ENCODE measurements at places on chromosomes 1 and 21.
A peak's percentile ranks its signal among the peaks of the same experiment; 100 is the strongest.

GRCh38 chr1:47187231-47187925 is 2.5 kb downstream of the PDZK1IP1 start:
- no peak for DNase-seq

GRCh38 chr1:28437924-28438699 is 67.7 kb upstream of the RCC1 start:
- no peak for DNase-seq

GRCh38 chr1:230825761-230826160 is 42.6 kb downstream of the C1orf198 start:
- DNase-seq, result no peak

GRCh38 chr1:61337037-61337436 is 254.7 kb downstream of the NFIA start:
- DNase-seq, result no peak

GRCh38 chr1:12309783-12310742 is 80.2 kb downstream of the VPS13D start:
- DNase-seq, result no peak

- DNase-seq, result no peak
Observed at GRCh38 chr1:172219966-172220365, 200.5 kb upstream of the C1orf105 start.

DNA sequence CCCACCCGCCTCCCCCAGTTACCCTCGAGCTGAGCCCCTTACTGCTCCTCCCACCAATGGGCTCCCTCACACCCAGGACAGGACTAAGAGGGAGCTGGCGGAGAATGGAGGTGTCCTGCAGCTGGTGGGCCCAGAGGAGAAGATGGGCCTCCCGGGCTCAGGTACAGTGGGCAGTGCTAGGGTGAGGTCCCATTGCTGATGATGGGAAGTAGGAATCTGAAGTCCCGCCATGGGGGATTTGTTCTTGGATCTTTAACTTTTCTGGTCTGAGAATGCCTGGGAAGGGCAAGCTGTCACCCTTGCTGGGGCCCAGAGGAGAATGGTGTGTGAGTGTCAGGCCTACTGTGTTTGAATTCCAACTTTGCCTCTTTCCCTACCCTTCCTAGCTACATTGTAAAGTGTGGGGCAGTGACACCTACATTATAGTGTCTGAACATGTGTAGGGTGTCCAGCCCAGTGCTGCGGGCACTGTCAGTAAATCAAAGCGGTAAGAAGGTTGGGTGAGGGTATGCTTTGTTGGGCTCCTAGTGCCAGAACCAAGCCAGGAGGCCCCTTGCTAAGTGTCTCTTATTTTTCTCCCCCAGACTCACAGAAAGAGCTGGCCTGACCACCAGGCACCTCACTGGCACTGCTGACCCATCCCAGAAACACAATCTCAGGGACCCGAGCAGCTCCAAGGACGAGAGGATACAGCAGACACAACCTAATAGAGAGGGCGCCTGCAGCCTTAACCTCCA is 44.7 kb downstream of the YARS1 start:
- no peak for DNase-seq

GRCh38 chr1:61051443-61051718 is 31.0 kb upstream of the NFIA start:
- no peak for DNase-seq

DNA sequence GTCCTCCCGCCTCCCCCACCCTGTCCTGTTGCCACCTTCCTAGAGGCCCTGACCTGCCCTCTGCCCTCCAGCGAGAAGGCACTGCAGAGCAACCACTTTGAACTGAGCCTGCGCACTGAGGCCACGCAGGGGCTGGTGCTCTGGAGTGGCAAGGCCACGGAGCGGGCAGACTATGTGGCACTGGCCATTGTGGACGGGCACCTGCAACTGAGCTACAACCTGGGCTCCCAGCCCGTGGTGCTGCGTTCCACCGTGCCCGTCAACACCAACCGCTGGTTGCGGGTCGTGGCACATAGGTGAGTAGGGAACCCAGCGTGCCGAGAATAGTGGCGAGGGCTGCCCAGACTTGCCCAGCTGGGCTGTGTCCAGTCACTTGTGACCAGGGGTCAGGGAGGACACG is 20.4 kb downstream of the RNF223 start:
- no peak for DNase-seq

DNA sequence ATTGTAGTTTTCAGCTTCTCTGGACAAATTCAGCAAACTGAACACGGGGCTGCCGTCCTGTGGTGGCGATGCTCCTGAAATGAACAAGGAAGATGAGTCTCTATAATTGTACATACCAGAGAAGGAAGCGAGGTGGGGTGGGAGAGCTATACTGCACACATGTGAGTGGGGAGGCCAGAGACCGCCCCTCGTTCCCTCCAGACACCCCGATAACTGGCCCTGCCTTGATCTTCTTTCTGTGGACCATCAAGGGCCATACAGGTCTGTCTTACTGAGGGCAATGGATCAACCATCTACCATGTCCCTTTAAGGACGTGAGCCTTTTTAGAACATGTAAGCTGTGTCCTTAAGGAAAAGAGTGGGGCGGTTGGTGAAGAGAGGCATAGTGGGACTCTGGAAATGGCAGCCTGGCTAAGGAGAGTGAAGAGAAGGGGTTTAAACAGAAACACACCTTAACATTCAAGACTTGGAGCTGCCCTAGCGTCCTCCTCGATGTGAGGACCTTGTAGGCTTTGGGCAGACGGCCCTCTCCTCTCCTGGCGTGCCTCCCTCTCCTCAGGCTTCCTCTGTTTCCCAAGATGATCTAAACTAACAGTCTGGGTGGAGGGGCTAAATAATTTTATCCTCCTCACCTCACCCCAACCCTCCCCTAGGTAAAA is 5.8 kb downstream of the PLEKHO1 start:
- DNase-seq, result no peak

DNA sequence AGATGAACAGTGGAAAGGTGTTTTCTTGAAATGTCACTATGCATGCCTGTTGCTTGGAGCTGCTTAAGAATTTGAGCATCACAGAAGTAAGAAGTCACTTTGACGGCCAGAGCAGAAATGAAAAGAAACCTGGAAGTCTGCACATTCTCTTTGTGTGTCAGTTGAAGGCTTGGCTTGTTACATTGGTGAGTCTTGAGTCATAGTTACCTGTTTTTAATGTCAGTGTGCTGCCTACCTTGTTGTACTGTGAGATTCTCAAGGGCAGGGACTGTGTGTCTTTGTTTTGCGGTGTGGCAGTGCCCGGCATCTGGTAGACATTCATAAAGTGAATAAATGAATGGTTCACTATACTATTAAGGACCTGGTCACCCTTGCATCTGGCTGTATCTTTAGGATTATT is 9.9 kb downstream of the OTUD3 start:
- DNase-seq, result no peak

DNA sequence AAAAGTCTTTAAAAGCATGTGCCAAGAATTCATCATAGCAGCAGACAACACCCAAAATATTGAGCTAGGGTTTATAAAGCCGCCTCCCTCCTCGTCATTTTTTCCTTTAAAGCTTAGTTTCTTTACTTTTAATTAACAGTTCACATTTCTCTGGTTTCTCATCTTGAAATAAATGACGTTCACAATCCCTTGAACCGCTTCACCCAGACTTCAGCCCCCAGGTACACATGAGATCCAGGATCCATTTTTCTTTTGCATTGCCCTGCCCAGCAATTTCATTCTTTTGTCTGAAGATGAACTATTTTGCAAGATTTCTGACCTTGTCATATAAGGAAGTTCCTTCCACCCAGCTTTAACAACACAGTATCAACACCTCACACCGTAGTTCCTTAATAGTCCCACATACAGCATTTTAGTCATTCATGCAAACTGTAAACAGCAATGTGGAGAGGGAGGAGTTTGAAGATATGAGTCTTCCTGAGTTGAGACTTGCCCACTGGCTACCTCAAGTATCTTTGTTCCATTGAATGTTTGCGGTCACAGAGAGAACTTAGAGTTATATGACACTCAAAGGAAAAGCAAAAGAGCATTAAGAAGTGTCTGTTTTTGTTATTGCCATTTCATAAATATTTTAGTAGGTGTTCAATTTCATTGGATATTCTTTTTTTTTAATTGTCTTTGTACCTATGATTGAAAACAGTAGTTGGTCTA is 35.3 kb upstream of the CACYBP start:
- no peak for DNase-seq

DNA sequence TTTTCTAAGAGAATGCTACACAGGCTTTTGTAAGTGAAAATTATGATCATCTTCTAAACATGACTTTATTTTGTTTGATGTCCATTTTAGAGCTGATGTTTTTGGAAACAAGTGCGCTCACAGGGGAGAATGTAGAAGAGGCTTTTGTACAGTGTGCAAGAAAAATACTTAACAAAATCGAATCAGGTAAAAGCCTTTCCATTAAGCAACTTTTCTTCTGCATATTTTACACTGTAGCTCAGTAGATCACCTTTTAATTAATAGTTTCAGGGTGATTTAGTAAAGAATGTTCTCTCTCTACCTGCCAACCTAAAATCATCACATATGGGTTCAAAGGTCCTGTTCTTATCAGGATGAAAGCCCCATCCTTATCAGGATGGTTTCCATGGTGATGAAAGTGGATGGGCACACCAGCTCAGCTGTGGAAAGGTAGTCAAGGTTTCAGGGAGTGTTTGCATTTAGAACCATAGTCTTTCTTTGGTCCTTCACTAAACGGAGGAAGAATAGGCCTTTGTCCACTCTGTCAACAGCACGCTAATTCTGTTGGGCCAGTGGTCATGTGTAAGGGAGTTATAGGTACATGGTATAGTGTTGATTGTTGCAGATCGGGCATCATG is 28.1 kb downstream of the RAB4A start:
- no peak for DNase-seq

DNA sequence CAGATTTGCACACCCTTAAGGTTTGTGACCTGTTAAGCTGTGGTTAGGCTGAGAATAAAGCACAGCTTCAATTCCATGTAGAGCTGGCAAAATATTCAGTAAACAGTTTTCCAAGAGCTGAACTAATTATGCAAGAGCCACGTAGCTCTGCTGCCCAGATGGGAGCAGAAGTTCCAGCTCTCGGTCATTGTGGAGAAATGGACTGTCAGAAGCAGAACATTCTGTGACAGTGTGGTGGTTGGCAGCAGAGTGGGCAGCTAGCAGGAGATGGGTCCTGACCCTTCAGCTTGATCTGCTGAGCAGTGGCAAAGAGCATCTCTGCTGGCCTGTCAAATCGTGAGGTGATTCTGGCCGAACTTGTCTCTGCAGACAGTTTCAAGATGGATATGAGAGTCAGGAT is 23.2 kb downstream of the RHOU start:
- DNase-seq, result no peak

- DNase-seq, result no peak
Observed at GRCh38 chr1:32195972-32196823, 4.2 kb upstream of the CCDC28B start.

GRCh38 chr1:22509815-22510214 is 53.5 kb upstream of the EPHA8 start:
- DNase-seq, result no peak

DNA sequence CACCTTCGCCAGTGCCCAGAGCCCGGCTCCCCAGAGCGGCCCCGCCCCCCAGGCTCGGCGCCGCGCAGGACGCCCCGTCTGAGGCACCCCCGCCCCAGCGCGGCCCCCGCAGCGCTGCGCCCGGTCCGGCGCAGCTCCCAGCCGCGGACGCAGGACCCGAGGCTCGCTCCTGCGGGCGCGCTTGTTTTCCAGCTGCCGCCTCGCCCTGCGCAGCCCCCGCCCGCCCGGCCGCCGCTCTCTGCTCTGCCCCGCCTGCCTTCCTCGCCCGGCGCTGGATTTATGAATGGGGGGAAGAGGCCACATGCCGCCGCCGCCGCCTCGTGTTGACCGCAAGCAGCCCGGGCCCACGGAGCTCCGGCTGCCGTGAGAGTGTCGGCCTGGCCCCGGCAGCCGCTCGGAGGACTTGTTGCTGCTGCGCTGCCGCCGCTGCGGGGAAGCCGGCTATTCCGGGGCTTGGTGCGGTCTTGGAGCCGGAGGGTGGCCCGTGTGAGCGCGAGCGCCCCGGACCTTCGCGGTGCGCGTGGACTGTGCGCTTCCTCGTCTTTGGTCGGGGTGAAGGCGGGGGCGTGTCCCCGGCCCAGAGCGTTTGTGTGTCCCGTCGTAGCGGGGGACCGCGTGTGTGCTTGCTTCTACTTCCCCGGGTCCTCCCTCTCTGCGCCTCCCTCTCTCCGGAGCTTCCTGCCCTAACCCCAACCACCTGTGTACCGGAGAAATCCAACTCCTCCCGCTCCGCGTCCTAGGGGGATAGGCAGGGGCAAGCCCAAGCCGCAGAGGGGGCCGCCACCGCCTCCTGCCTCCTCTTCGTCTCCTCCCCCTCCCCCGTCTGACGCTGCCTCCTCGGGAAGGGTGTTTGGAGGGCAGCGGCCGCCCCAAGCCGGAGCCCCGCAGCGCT is 736 bp downstream of the KCNC4 start:
- DNase-seq, result no peak

DNA sequence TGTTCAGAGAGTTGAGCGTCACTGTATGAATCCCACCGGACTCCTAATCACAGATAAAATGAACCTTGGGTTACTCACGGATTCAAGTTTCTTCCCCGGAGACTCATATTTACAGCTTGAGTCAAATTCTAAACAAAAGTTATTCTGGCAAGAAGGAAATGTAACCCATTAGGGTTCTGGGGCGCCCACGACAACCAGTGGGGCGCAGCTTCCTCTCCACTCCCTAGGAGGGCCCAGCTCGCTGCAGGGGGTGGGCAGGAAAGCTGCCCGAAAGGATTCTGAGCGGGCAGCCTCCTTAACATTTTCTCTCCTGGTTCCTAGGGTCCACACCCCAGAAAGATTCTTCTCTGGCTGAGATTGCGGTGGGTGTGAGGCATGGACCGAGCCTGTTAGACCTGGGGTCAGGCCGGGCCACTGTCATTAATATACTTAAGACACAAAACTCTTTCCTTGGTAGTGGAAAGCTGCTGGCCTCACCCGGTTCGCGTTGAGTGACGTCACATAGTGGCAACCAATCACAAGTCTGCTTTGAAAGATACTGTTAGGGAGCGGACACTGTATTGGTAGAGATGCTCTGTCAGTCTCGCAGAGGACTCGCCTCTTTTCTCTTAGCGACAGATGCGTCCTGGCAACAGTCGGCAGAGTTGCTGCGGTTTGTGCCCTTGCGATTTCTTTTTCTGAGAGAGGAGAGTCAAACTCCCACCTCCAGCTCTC is 13.6 kb upstream of the MCOLN3 start:
- DNase-seq, result peak; percentile 47

DNA sequence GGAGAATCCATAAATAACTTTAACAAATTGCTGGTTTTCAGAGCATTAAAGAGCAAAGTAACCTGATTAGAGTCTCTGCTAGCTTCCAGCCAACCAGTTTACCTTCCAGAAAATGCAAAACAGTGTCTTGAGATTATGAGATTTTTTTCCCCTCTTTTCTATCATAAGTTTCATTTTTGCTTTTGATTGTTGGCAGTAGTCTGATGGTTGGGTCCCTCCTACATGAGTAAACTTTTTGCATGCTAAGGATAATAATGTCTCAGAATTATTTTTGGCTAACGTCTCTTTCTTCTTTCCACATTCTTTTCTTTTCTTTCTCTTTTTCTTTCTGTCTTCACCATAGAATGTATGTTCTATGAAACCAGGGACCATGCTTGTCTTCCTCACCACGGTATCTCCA is 6.3 kb upstream of the ADAMTS5 start:
- no peak for DNase-seq

GRCh38 chr1:33168556-33169289 is 13.1 kb downstream of the TRIM62 start:
- DNase-seq, result no peak

Data from NCI-H1092 (cell line).